ENCODE measurements at places on chromosomes 3 and 15. TPM values are rescaled to one million over a fixed set of nuclear protein-coding genes. Genes with fewer than 3 reads are reported as not detected.

The PIERCE2 gene
- total RNA-seq: not detected

The CHCHD6 gene
- 9.0 TPM for total RNA-seq

The CTXN2 gene
- not detected for total RNA-seq

The FETUB gene
- total RNA-seq: not detected

The DLL4 gene
- not detected for total RNA-seq

The FYCO1 gene
- total RNA-seq: 19.1 TPM

The ZNF662 gene
- 0.47 TPM for total RNA-seq

The GNAI2 gene
- total RNA-seq: 450 TPM

The RHCG gene
- total RNA-seq: not detected

The GPR156 gene
- not detected for total RNA-seq

The ISY1 gene
- total RNA-seq: 44.4 TPM

The NRG4 gene
- total RNA-seq: not detected

The TRAIP gene
- total RNA-seq: 27.3 TPM

The LRRIQ4 gene
- 0.23 TPM for total RNA-seq

The ALPK3 gene
- total RNA-seq: 0.35 TPM

The CCDC39 gene
- not detected for total RNA-seq

The TMEM202 gene
- total RNA-seq: not detected

The AHSG gene
- not detected for total RNA-seq

The CHRD gene
- not detected for total RNA-seq
